ENCODE measurements at places on chromosomes 2 and 18.

- no peak for DNase-seq
Measured at GRCh38 chr2:75466708-75467311, 93.9 kb downstream of the EVA1A start.

GRCh38 chr2:128783896-128784295 is 465.2 kb upstream of the HS6ST1 start:
- no peak for DNase-seq

DNA sequence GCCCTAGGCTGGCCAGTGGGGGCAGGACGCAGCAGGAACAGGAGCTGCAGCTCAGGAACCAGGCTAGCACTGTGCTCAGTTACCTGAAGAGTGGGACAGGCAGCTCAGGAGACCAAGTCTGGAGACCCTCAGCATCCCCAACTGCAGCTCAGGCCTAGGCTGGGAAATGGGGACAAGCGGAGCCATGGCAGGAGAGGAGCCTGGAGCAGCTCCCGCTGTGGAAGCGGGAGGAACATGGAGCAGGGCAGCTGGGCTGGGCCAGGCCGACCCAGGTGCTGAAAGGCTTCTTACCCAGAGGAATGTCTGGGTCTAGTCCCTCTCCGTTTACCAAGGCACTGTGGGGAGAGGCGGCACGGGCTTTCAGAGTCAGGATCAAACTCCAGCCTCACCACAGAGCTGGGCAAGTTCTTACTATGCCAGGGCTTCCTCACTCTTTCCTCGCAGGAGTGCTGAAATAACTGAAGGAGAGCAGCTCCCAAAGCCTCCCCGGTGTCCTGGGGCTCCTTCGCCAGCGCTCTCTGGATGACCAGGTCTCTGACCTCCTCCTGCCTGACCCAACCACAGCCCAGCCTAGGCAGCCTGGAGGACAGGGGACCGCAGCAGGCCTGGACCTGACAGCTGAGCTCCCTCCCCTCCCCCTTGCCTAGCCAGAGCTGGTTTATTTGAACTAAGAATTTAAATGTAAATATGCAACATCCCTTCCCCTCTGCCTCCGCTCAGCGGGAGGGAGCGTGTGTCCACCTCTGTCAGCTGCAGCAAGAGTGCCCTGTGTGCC is 247.8 kb upstream of the SIX2 start:
- no peak for DNase-seq

DNA sequence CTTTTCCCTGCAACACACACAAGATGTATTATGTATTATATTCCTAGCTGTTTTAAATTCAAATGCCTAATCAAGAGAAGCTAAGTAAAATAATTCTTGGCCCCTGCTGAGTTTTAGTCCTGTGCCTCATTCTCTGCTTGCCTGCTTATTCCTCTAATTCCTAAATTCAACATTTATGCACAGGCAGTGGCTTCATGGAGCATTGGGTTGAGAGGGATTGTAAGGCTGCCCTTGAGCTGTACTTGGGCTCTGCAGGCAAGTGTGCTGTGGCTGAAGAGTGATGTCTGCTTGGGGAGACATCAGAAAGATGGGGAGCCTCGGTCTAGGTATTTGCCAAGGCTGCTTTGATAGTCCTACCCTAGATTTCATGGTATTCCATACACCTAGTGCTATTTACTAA is 27.8 kb downstream of the KIF5C start:
- no peak for DNase-seq

GRCh38 chr2:95317123-95317500 is 20.0 kb downstream of the KCNIP3 start:
- no peak for DNase-seq

GRCh38 chr2:12141618-12142258 is 395.3 kb downstream of the LPIN1 start:
- DNase-seq, result no peak
